ENCODE measurements at places on chromosomes 5 and 9.
A peak's percentile ranks its signal among the peaks of the same experiment; 100 is the strongest.

- DNase-seq = no peak
These were observed 2.0 kb downstream of the HAVCR2 start for GRCh38 chr5:157106630-157107461.

DNA sequence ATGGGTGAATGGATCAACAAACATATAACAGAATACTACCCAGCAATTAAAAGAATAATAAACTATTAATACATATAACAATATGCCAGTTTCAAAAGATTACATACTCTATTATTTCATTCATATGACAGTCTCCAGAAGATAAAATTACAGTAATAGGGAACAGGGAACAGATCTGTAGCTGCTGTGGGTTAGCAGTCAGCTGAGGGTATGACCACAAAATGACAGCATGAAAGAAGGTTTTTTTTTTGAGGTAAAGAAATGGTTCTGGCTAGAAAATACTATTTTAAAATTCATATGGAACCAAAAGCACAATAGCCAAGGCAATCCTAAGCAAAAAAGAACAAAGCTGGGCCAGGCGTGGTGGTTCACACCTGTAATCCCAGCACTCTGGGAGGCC is 73.0 kb upstream of the NR5A1 start:
- no peak for DNase-seq

- no peak for DNase-seq
These were observed 27.0 kb upstream of the ZNF354B start for GRCh38 chr5:178832618-178833201.

GRCh38 chr5:155128786-155129512 is 115.4 kb downstream of the KIF4B start:
- peak; percentile 7 for DNase-seq

- no peak for DNase-seq
These were observed at the start of gene CCNI2 for GRCh38 chr5:132746954-132747615. Gene CCNI2, plus strand, starts transcription at chr5:132747426. Its CDS starts 70 bp downstream, at chr5:132747496.

DNA sequence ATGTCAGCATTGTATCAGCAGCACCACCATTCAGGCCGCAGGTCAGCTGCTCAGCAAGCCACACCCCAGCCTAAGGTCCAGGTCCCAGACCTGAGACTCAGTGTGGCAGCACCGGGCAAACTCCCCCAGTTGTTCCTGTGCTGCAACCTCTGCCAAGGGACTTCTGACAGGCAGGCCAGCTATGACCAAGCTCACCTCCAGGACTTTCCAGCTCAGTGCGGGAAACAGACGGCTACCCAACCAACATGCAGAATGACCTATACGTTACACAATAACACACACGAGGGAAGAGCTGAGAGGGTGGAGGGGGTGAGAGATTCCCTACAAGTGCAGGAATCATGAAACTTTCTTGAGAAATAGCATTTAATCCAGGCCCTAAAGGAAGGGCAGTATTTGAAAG is 143.7 kb downstream of the FSTL4 start:
- DNase-seq = no peak

GRCh38 chr9:136634904-136635303 is 27.8 kb upstream of the EGFL7 start:
- no peak for DNase-seq

GRCh38 chr9:36892279-36892678 is 141.8 kb downstream of the PAX5 start:
- no peak for DNase-seq

DNA sequence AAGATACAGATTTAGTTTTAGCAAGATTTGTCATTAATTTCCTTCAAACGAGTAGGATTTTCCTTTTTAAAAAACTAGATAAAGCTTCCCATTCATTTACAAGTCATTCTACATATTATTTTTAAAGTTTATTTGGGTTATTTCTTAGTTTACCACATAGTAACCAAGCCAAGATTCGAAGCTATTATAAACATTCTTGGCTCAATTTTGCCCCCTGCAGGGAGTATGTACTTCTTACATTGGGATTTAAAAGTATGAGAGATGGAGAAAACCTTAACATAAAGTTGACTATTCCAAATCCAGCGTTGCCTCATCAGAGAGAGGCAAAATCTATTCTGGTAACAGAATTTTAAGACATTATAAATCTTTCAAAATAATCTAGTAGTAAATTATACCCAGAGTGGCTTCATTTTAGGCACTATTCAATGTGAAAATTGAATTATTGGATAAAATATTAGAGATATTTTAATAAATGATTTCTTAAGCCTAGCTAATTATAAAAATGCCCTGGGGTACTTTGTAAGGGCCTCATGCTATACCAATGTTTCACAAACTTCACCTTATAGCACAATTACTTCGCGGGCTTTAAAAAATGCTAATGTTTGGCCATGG is 39.1 kb downstream of the FBN2 start:
- peak; percentile 1 for DNase-seq

GRCh38 chr5:168604436-168604835 is 25.3 kb upstream of the PANK3 start:
- no peak for DNase-seq

- no peak for DNase-seq
These were observed 16.9 kb downstream of the CCDC187 start for GRCh38 chr9:136286987-136287379.

GRCh38 chr9:85508616-85509015 is 233.1 kb downstream of the AGTPBP1 start:
- DNase-seq = no peak
